ENCODE measurements at places on chromosomes 6 and 20. TPM values are rescaled to one million over a fixed set of nuclear protein-coding genes. Genes with fewer than 3 reads are reported as not detected.

BCAS1 gene
- total RNA-seq, result 0.86 TPM

GRCh38 chr6:167512696-167513375 lies 187.9 kb downstream of the TTLL2 start:
- no peak for DNase-seq

MEI4 gene
- total RNA-seq, result 0.05 TPM

DNA sequence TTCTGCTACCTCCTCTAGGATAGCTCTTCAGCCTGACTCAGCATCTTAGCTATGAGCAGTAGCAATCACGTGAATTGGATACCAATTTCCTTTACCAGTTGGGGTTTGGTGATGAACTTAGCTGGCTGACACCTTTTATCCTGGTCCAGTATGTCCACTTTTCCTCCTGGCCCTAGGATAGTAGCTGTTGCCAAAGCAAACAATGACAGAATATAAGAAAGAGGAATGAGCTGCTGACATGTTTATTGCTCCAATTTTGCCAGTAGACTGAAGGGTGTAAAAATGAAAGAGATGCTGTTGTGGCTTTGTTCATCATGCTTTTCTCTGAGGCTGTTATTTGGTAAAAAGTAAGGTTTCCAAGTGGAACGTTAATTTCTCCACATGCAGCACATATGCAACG lies 168.3 kb upstream of the JAG1 start:
- no peak for DNase-seq

DNA sequence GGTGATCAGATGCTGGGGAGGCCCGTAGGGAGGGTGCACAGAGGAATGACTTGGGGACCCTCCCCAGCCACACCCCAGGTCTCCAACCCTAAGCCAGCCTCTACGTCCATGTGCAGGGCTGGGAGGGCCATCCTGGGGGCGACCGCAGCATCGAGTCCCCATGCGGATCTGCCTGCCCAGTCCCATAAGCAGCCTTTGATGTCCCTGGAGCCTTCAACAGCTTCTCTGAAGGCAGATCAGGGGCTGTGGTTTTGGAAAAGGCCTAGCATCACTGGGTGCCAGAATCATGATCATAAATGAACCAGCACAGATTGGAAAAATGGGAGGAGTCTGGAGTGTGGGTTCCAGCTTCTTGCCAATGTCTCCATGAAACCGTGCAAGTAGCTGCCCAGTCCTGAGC lies 22.9 kb downstream of the TOX2 start:
- DNase-seq, result no peak

MACROD2 gene
- 25.5 TPM for total RNA-seq

DNA sequence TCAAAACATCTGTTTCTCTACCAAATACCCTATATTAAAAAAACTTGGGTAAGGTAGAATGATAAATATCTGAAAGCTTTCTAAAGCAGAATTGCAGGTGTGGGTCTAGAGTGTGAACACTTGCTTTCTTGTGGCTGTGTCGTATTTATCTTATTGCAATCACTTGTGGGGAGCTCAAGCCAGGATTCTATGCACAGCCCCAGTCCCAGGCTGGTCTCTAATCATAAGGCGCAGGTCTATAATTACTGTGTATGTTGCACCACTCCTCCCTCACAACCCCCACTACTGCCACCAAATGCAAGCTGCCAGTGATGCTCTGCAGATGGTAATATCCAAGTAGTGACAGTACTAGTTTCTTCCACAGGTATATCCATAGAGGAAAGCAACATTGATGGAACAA lies 2.2 kb upstream of the E2F3 start:
- no peak for DNase-seq

SLC16A10 gene
- total RNA-seq, result 5.8 TPM

SNTA1 gene
- total RNA-seq, result 44.7 TPM

DNA sequence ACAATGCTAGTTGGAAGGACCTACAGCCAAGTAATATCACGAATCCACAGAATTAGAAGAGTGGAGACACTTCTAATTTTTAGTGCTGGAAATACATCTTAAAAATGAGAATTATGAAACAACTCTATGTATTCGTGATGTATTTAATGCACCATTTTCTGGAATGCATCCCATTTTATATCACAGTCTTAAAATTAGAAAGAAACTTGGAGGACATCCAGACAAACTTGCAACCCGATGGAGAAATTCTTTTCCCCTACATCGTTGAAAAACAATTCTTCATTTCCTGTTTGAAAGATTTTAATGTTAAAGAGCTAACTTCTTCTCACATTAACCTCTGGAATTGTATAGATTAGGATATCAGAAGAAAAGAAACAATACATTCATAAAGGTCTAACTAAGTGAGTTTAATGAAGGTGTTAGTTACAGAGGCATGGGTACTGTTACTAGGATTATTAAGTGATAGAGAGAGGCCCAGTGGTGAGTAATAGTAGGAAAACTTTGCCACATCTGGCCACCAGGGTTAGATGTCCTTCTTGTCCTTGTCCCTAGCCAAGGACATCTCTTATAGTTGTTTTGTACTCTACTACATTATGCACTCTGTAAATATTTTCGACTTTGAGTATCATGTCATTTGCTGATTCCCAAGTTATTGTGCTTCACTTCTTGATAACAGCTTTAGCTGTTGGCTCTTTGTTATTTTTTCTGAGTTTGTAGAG lies 502.4 kb upstream of the PTCHD4 start:
- no peak for DNase-seq

- no peak for DNase-seq
Observed at GRCh38 chr6:16108921-16109658, 19.8 kb upstream of the MYLIP start.

DNA sequence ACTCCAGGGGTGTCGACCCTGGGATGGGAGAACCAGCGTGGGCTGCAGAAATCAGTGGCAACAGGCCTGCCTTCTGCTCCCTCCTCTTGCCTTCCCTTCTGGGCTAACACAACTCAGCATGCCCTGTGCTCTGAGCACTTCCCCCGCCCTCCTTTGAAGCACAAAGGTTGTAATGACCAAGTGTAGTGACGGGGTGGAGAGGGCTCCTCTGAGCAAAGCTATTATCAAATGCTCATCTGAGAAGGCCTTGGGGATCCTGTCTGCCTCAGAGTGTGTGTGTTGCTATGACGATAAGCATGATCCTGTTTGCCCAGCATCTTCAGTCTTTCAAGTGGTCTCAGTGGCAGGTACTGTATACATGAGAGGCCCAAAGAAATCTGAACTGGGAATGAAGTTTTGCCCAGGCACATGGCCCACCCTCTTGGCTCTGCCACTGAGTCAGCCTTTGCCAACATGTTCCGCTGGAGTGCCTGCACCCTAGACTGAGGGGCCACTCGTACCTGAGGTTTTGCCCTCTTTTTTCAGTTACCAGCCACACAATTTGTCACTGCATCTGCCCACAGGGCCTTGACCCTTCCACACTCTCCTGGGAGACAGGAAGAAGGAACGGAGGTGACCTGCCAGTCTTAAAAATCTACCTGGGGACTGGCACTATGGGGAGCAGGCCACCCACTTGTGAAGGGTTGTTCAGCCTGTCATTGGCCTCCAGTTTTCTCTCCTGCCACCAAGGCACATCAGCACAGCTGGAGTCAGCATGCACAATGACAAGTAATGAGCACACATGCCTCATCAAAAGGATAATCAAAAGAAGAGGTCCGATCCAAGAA lies 74.5 kb downstream of the GFOD1 start:
- no peak for DNase-seq

GRCh38 chr6:44333942-44334341 lies 8.5 kb upstream of the SPATS1 start:
- no peak for DNase-seq

DNA sequence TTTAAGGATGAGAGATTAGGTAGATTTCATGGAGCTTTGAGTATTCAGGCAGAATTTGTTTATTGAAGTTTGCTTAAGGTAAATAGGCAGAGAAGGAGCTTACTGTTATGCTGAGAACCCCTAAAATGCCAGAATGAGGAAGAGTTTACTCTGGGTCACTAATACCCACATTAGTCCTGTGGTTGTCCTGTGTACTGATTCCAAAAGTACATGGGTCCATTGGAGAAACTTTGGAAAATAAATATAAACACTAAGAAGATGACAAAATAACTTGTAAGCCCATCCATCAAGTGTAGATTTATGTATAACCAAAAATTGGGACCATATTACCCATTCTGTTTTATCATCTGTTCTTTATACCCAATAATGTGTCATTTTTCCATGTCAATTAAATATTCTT lies 31.6 kb downstream of the ENPP1 start:
- no peak for DNase-seq

GRCh38 chr6:131013495-131013894 lies 49.5 kb downstream of the EPB41L2 start:
- DNase-seq, result no peak

- DNase-seq, result no peak
Observed at GRCh38 chr6:160882006-160882405, 109.6 kb upstream of the MAP3K4 start.

PDE7B gene
- total RNA-seq, result 7.2 TPM

OPRM1 gene
- total RNA-seq, result not detected

Data from posterior vena cava (tissue), 2 donors.